Left lung (tissue), 14 donors: ENCODE measurements at places on chromosomes 11 and 22. TPM values are rescaled to one million over a fixed set of nuclear protein-coding genes. Genes with fewer than 3 reads are reported as not detected.
A peak's percentile ranks its signal among the peaks of the same experiment; 100 is the strongest.

The CLDN5 gene
- total RNA-seq = 86.9 TPM

The PATE4 gene
- not detected for total RNA-seq

The ZP1 gene
- total RNA-seq = not detected

The NOX4 gene
- 3.3 TPM for total RNA-seq

The ANO1 gene
- 4.9 TPM for total RNA-seq

The FXYD2 gene
- total RNA-seq = 1.2 TPM

The KIRREL3 gene
- total RNA-seq = not detected

The GDPD4 gene
- total RNA-seq = not detected

The C1QTNF5 gene
- total RNA-seq = 33.3 TPM

- DNase-seq = peak; percentile 2
- no peaks in the 10 kb centered on the region for H3K4me1 ChIP-seq
- H3K27ac ChIP-seq = no peak overlapping the region
- no peak overlapping the region for H3K4me3 ChIP-seq
These were observed 52.2 kb downstream of the ANO5 start for GRCh38 chr11:22244986-22245592.

- no peak overlapping the region for H3K4me3 ChIP-seq
- H3K27me3 ChIP-seq = no peaks in the 10 kb centered on the region
- no peak for DNase-seq
- H3K27ac ChIP-seq = no peak overlapping the region
- no peaks in the 10 kb centered on the region for H3K4me1 ChIP-seq
These were observed 72.7 kb downstream of the BRD1 start for GRCh38 chr22:49754696-49755630.

- peaks cover 5% of the 10 kb centered on the region for H3K4me1 ChIP-seq
- no peak overlapping the region for H3K4me3 ChIP-seq
- no peak for DNase-seq
- peaks cover 43% of the 10 kb centered on the region for H3K27me3 ChIP-seq
- no peaks in the 10 kb centered on the region for H3K36me3 ChIP-seq
These were observed 4.2 kb downstream of the LGR4 start for GRCh38 chr11:27468209-27468994.

DNA sequence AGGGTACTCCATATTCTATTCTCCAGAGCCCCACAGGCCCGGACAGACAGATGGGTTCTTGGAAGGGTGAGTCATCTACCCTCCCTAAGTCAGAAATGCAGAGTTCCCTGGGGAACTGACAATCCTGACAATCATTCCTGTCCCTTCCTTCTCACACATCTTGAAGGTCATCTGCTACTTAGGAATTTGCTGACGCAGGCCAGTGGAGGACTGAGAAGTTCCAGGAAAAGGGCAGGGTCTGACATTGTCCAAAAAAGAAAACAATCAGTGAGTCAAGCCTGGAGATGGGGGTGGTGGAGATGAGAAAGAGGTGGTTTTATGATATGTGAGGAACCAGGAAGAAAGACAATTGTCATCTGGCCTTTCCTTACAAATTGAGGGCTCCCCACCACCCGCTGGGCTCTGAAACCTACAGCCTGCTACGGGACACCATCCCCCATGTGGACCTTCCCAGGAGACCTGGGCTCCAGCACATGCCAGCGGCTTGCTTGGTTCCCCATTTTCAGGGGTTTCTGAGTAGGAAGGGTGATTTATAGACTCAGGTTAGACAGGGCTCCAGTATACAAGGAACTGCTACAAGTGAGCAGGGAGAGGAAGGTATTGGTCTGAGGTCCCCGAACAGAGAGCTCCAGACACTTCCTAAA, 12.9 kb downstream of the CD59 start:
- H3K4me3 ChIP-seq = no peak overlapping the region
- DNase-seq = no peak

- no peak overlapping the region for H3K27ac ChIP-seq
- H3K4me3 ChIP-seq = peak overlapping the region; percentile 54
- no peak for DNase-seq
- no peaks in the 10 kb centered on the region for H3K36me3 ChIP-seq
These were observed 2.1 kb downstream of the FEZ1 start for GRCh38 chr11:125494031-125494360.
